ENCODE measurements at places on chromosomes 5 and 9.

GRCh38 chr9:136398286-136398685, 1.7 kb downstream of the SNAPC4 start:
- no peak for DNase-seq

- DNase-seq = no peak
Measured at GRCh38 chr9:14608540-14608939, 84.7 kb downstream of the ZDHHC21 start.

DNA sequence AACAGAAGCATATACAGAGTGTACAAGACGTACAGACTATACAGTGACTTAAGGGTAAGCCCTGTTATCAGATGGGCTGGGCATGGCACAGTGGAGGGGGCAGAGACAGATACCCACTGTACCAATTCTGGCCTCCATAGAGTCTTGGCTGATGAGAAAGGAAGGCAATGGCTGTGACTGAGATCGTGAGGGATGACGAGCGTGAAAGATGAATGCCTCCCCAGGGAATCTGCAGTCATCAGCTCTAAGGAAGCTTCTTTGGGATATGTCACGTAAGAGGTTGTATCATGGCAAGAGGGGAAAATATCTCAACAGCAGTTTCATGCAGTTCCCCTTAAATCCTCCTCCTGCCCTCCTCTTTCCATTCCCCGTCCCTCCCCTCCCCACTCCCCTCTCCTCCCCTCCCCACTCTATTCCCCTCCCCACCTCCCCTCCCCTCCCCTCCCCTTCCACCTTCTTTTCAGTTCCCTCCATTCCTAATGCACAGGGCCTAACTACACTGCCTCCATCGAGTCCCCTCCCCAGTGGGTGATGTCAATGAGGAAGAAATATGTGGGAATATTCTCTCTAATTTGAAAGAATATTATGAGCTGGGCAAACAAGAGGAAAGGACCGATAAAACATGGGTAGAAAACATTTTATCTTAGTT, 226.4 kb upstream of the DAP start:
- no peak for DNase-seq

DNA sequence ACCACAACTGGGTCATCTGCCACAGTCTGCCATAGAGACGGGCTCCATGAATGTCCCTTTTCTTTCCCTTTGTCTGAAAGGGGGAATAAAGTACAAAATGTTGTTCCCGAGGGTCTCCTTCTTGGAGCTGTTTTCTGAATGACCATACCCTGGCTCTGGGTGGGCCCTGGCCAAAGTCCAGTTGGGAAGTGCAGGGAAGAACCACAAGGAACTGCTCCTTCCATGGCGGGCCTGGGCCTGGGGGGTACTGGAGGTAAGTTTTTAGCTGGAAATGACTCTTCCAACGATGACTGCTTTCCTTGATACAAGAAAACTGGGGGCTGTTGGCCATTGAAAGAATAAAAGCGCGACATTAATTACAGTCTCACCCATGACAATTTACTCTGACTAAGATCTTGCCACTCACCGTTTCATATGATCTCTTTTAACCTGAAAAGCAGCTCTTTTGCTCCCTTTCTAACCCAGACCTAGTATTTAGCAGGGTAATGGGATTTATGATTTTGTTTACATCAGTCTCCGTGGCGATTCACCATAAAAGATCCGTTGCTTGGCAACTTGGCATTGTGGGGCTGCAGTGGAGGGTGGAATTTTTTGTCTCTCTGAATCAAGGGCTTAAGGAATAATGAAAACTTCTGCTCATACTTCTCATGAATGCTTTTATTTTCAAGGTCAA, 89.2 kb upstream of the PTCH1 start:
- no peak for DNase-seq
